ENCODE measurements at places on chromosomes 7 and 10.

DNA sequence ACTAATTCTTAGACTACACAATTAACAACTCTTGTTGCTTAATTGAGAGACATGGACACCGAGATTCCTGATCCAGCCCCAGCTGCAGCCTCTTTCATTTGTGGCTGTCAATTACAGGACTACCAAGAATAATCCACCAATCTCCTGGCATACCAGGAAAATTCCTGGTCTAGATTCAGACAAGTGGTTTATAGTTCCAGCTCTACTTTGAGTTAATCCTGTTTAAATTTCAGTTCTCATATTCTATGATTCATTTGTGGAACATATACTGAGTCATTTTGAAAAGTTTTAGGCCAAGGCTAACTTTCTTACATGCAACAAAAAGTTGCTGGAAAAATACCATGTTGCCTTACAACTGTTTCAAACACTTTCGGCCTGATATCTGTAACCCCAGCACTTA, 253.5 kb downstream of the MAGI2 start:
- no peak for DNase-seq

GRCh38 chr10:30462513-30462912, 28.5 kb downstream of the MAP3K8 start:
- DNase-seq = no peak

GRCh38 chr10:118732245-118733165, 22.3 kb downstream of the CACUL1 start:
- DNase-seq = no peak

- DNase-seq = no peak
Measured at GRCh38 chr10:119687192-119688032, 36.2 kb downstream of the BAG3 start.

DNA sequence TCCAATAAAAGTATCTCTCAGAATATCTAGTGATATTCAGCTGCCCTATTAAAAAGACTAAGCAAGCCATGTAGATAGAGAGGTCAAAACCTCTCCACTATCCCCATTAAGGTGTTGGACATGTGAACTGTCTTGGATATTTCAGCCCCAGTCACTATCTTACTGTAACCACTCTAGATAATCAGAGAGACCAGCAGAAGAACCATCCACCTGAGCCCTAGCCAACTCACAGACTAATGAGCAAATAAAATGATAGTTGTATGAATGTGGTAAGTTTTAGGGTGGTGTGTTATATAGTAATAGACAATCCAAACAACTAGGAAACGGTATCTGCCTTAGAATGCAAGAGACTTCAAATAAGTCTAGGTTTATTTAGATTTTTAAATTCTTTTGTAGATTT, 268.6 kb upstream of the KLF14 start:
- DNase-seq = no peak

GRCh38 chr7:22578007-22578733, 78.2 kb upstream of the STEAP1B start:
- peak; percentile 87 for DNase-seq

- DNase-seq = no peak
Measured at GRCh38 chr7:82163586-82163985, 280.0 kb downstream of the CACNA2D1 start.

DNA sequence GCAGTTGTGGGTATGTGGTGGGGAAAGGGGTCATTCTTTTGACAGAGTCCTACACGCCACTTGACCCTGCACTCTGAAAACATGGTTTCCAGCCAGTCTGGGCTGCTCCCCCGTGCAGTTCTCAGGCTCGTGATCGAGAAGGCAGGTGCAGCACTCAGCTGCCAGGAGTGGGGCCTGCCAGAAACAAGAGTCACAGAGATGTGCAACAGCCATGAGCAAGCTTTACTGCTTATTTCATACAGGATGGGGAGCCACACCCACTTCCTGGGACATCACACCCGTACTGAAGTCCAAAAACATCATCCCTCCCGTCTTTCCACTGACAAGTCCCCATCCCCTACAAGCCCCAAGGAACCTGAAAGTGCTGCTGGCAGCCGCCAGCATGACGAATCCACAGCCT, 9.3 kb downstream of the ATG9B start:
- peak; percentile 29 for DNase-seq

DNA sequence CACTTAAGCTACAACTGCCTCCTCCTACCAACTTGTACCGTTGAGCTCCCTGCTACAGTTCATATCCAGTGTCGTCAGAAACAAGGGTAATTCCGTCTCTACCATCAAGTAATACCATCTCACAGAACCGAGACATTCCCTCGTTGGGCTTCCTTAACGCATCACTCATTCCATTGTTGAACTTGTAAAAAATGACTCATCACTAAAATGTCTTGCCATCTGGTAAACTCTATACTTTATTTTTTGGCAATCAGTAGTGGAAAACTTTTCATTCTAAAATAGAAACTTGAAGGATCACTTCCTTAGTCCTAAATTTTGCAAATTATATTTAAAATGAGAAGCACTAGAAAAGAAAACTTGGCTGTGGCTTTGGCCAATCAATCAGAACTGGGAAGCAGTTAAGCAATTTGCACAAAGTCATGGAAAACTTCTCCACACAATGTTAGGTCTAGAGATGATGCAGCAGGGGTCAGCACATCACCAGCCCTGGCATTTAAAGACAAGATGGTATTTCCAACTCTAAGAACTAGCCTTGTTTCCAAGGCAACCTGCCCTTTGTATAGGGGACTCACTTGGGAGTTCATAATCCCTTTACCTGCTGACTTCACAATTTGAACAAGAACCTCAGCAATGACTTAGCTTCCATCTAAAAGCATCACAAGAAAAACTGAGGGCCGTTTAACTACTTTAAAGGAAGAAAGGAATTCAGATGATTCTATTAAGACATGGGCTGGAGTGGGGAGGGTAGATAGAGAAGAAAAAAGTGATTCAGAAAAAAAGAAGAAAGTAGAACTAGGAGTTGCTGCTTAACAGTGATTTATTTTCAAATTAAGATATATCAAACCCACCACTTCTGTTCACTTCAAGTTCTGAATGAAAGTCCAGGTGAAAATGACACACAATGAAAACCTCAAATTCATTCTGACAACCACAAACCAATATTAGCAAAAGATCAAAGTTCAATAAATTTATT, 288.1 kb downstream of the PARD3 start:
- DNase-seq = peak; percentile 62

DNA sequence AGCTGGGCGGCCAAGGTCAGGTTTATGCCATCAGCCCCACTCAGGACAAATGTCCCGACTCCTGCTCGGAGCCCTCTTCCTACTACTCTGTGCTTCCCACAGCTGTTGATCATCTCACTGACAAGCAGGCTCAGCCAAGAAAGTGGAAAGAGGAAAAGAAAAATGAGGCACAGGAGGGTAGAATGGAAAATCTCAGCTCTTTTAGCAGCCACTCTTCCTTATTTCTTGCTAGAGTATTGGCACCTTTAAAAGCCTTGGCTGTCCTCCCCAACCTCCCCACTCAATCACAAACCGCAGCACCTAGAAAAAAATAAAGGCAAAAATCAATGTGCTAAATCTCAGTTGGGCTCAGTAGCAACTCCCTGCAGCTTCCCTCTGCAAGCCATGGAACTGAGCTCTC, 35.3 kb upstream of the AGK start:
- DNase-seq = no peak

DNA sequence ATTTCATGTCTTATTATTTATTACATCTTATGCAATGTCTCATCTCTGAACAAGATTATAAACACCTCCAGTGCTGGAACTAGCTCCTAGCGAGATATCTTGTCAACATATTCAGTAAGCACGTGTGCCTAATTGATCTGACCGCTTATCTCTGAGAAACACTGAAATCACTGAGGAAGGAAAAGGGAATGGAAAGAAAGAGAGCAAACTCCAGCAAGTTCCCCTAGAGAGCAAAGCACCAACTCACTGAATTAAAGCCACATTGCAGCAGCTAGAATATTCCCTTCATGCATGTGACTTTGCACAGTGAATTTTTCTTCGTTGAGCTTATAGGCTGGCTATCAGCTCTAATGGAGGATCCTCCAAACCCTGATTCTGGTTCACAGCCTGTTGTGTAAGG, 177.1 kb upstream of the FRMD4A start:
- no peak for DNase-seq

DNA sequence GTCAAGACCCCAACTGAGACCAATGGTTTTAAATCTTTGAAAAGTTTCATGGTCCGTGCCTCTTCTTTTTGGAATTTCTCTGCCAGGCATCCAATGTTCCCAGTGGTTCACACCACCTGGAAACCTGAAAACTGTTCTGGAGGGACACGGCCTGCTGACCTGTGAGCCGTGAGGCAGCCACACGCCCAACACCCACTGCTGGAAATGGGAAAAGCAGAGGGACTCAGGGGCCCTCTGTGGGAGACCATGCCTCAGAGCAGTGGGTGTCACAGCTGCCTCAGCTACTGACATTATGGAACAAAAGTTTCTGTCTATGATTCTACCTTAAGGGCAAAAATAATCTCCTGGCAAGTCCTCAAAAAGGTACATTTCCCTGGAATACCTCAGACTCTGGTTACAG, 70.4 kb upstream of the VIPR2 start:
- no peak for DNase-seq

- no peak for DNase-seq
Measured at GRCh38 chr7:91344911-91345310, 80.7 kb downstream of the FZD1 start.

DNA sequence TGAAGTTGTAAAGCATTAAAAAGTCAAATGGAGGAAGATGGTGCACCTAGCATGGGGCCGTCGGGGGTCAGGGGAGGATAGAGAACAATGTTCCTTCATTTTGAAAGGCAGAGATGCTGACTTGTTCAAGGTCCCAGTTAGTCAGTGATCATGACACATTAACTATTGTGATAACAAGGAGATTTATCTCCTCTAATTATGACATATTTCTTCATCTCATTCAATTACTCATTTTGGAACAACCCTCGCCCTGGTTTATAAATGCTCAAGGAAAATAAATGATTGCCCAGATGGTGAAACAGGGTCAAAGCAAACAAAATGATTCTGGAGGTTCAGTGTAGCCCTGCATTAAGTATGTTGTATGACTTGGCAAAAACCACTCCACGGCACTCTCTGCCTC, 106.2 kb downstream of the ITIH5 start:
- no peak for DNase-seq

DNA sequence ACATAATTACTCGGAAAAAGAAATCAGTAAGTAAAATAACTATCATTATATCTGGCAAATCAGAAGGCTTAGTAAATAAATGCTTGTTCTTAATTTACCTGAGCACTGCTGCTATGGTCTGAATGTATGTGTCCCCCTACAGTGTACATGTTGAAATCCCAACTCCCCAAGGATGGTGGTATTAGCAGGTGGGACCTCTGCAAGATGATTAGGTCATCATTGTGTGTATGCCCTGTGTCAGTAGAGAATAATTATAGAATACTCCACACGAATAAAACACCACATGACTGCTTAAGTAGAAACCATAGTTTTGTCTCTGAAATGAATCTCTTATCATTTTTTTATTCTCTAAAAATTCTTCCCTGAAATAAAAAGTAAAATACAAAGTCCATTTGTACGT, 101.6 kb downstream of the RNF133 start:
- DNase-seq = no peak

GRCh38 chr7:148838905-148839304, 45.2 kb downstream of the EZH2 start:
- DNase-seq = no peak

DNA sequence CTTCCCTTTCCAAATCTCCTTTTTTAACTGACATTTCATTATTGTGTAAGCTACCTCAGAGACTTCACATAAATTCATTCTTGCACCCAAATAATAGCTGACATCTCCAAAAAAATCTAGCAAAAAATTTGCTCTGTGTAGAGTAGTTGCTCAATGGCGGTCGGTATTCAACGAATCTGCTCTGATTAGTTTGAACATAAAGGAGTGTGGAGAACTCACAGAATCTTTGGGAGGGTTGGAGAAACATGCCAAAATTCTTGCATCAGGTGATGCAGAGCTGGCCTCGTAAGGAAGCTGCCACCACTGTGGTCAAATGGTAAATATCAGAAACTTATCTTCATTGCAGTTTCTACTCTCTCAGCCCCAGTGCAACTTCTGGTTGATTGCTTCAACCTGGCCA, 201.2 kb upstream of the MDFIC start:
- DNase-seq = no peak
